Activated CD4-positive, CD25-positive, alpha-beta regulatory T cell treated with anti-CD3 and anti-CD28 coated beads, Interleukin-2, amount 50 U/mL, for 72 hours (primary cell): ENCODE measurements at places on chromosomes 3 and 15.

GRCh38 chr3:53044711-53045517, 959 bp downstream of the SFMBT1 start:
- DNase-seq: peak; percentile 56

GRCh38 chr3:107846279-107846852, 244.5 kb downstream of the CD47 start:
- DNase-seq: peak; percentile 34

DNA sequence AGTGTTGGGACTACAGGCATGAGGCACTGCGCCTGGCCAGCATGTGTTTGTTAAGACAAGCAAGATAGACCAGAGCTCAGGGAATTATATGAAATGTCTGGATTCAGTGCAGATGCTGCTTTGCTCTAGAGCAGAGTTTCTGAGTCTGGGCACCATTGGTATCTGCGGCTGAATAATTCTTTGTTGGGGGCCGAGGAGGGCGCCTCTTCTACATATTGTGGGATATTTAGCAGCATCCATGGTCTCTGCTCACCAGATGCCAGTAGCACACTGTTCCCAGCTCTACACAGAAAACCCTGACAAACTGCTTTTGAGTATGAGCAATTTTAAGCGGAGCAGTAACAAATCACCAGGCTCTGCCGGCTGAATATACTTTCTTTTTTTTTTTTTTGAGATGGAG, 3.6 kb upstream of the LDHAL6B start:
- DNase-seq: no peak

DNA sequence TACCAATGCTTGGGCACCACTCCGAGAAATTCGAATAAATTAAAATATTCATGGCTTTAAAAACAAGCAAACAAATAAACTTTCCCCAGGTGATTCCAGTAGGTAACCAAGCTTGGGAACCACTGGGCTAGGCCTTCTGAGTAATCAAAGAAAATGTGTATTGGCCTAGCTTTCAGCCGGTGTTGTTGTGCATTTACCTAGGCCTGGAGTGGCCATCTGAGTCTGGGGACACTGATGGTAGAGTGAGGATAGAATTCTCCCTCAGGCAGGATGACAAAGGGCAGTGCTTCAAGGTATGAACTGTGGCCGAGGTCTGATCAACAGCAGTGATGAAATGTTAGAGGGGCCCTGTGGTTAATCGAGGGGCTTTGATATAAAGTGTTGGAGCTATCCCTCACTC, 440.5 kb downstream of the EPHB1 start:
- no peak for DNase-seq

DNA sequence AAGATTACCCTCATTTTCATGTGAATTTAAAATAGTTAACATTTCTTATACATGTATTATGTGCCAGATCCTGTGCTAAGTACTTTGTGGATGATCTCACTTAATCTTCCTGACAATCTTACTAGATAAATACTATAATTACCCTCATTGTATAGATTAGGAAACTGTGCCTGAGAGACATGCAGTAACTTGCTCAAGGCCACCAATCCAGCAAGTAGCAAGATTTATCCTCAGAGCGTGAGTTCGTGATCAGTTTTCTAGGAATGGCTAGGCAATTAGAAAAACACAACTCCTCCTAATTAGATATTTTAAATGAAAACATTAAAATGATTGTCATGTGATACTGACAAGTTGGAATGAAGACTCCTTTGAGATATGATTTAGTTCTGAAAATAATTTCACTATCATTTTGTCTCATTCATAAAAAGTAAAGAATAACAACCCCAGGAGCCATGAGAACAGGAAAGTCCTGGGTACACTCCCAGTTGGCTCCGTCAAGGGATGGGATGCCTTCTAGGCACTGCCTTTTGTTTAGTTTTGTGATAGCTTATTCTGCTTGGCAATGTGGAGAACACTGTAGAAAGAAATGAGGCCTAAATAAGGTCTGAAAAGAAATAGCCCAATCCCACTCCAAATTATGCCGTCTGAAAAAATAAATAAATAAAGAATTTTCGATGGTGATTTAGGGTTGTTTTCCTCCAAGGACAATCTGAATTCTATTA, 61.3 kb downstream of the FBN1 start:
- no peak for DNase-seq

DNA sequence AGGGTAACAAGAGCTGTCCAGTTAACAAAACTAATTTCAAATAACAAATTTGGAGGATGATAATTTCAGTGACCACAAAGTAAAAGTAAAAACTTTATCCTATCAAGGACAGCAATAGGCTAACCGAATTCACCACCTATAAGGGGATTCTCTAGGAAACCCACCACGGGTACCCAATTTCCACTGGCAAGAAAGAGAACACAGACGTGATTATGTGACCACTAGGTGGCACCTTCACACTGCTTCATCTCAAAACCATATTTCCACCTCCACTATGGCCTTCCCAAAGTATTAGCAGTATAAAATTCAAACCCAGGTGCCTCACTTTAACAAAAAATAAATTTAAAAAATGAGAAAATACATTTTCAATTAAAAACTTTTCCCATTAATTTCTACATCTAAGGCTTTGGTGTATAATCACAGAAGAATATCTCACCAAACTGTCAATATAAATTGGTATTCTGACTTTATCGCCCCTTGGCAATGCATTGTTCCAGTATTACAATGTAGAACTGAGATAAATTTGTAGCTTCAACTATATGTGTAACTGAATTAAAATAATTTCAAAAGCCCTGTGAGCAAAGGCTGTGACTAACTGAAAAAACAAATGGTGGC, 96.5 kb downstream of the FSIP1 start:
- DNase-seq: no peak

DNA sequence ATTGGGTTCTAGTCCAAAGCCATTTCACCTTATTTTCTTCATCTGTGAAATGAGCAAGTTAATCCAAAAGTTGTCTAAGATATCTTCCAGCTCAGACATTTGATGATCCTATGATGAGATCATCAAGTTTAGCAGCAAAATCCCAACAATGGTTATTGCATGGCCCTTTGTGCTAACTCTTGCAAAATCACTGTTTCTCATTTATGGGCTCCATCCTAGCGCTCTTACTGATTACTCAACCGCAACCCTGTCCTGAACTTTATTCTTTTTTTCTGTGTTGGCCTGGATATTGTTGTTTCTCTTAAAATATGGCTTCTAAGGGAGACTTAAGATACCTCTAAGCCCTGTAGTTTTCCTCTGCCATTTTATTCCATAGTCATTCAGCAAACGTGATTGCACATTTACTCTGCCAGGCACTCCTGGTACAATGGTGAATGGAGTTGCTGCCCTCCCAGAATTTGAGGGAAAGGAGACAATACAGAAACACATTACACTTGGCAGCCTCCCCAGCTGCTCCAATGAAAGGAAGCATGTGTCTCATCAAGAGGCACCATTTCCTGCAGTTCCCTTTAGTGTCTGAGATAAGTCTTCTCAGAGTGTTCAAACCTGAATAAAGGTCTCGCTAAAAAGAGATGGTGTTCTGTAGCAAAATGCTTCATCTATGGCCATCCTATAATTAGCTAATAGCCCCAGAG, 4.4 kb downstream of the GXYLT2 start:
- no peak for DNase-seq

- no peak for DNase-seq
Observed at GRCh38 chr3:178306432-178307115, 229.7 kb upstream of the KCNMB2 start.

GRCh38 chr3:124492824-124493223, 237.4 kb upstream of the UMPS start:
- no peak for DNase-seq

DNA sequence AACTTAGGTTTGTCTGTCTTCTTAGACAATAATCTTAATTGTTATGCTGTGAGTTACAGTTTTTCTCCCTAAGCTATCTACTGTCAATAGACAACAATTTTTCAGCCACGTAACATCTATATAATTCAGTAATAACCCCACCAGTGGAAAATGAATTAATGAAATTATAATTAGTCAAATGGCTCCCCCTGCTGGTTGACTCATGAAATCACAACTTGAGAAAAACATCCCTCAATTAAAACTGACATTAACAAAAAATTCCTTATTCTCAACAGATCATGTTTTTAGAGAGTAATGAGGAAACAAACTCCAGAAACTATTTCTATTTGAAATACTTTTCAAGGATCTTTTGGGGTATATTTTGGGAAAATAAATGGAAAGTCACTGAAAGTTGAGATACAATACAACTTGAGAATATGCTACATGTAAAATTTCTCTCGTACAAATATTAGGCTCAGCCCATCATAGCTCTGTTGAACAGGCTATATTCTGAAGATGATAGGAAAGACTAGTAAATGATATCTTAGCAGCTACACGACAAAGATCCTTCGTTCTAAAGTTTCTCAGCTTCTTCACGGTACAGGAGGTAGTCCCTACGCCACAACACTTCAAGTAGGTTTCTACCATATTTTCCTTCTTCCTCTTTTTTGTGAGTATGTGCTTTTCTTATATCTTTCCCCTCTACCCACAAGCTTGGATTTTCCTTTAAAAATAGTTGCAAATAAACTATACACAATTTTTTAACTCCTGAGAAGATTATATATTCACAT, 20.7 kb downstream of the PPP1R2 start:
- DNase-seq: no peak

DNA sequence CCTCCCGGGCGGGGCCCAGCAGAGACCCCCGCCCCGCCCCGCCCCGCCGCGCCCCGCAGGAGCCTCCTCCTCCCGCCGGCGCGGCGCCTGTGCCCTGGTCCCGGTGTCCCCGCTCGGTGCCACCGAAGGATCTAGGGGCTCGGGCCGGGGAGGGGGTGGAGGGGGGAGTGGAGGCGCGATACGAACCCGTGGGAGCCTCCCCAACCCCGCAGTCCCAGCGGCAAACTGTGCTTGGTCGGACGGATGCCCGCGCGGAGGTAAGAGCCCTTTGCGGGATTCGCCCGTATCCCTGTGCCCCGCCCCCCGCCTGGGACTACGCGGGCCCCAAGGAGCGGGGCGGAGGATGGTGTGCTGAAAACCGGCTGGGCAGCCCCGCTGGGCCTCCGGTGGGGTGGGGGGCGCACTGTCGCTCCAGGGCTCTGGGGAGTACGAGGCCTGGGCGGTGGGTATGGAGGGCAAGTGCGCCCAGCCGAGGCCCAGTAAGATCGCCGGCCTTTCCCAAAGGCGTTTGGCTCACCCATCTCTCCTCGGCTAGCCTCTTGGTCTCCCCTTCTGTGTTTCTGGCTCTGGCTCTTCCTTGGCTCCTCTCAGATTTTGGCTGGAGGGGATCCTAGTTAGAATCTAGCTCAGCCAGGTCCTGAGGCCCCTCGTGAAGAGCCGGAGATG, 65.6 kb upstream of the POLG start:
- DNase-seq: no peak

- no peak for DNase-seq
Observed at GRCh38 chr3:64932666-64933342, 245.0 kb upstream of the ADAMTS9 start.

DNA sequence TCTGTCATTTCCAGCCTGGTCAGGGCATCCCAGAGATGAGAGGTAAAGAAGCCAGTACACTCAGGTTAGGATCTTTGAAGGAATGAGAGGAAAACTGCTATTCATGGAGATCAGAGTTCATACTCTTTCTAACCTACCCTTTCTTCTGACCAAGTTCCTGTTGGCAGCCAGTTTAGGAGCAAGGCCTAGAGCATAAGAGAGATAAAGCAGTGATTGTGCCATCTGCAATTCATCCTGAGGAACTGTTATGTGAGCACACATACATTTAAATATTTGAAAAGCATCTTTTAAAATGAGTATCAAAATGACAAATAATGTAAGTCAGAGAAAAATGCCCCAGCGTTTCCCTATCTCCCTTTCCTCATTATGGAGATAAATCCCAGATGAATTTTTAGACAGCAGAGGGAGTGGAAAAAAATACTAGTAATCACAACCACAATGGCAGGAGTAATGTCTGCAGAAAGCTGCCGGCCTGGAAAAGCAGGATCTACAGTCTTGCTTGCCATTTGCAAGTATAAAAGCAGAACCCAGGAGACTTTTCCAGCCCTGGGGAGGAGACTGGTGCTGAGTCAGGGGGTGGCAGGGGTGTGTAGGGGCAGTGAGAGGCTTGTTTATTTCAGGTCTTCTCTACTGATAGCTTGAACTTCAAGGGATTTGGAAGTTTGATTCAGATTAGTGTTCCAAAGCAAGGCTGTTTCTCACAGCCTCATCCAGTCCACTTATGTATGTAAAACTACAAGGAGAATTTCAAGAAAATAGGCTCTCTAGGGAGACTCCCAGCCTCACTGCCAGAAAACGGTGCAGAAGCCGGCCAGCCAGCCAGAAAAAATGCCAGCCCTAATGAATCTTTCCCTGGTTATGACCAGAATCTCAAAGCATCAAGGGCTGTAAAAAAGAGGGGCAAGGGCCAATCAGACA, 1052.4 kb downstream of the TUSC7 start:
- no peak for DNase-seq

GRCh38 chr3:148697306-148698189, at the start of gene AGTR1:
AGTR1 (plus strand) TSS chr3:148697903; CDS start chr3:148741036, 43,133 bp downstream.
- no peak for DNase-seq

DNA sequence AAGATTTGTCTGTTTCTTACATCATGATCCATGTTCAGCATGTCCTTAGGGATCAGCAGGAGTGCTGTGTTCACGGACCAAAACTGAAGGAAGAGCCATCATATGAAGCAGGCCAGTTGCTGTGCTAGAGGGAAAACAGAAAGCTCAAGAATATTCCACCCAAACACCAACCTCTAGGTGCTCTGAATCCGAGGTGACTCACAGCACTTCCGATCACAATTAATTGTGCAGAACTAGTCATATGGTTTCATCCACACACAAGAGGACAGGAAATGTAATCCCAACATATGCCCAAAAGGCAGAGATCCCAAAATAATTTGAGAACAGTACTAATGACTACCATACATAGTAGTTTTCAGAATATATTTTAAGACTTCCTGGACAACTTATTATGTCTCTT, 257.9 kb upstream of the KCNH8 start:
- DNase-seq: no peak

DNA sequence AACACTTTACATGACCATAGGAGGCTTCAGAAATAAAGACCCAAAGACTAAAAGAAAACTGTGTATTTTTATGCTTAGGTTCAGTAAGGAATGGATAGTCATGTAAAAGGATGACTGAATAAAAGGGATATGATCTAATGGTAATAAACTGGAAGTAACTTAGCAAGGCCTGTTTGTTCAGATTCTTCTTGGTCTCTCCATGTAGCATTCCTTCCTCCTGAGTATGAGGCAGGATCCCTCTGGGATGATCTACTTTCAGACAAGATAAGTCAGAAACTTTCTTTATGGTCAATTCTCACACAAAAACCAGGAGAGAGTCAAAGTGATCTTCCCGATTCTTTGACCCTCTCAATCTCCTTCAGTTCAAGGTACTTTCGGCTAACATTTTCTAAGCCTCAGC, 340.8 kb upstream of the DCBLD2 start:
- DNase-seq: no peak

GRCh38 chr3:197828-198491, 1.4 kb downstream of the CHL1 start:
- DNase-seq: no peak

- no peak for DNase-seq
Observed at GRCh38 chr3:166283840-166284239, 446.6 kb upstream of the BCHE start.

- DNase-seq: peak; percentile 63
Observed at GRCh38 chr3:16884748-16885592, at the start of gene PLCL2. PLCL2 (plus strand) TSS chr3:16884955; CDS start chr3:16885040, 85 bp downstream.

- DNase-seq: no peak
Observed at GRCh38 chr3:18900994-18901393, 247.3 kb upstream of the KCNH8 start.
